Lower lobe of right lung (tissue), 2 donors: ENCODE measurements at places on chromosomes 2 and 18. TPM values are rescaled to one million over a fixed set of nuclear protein-coding genes. Genes with fewer than 3 reads are reported as not detected.
A peak's percentile ranks its signal among the peaks of the same experiment; 100 is the strongest.

DNA sequence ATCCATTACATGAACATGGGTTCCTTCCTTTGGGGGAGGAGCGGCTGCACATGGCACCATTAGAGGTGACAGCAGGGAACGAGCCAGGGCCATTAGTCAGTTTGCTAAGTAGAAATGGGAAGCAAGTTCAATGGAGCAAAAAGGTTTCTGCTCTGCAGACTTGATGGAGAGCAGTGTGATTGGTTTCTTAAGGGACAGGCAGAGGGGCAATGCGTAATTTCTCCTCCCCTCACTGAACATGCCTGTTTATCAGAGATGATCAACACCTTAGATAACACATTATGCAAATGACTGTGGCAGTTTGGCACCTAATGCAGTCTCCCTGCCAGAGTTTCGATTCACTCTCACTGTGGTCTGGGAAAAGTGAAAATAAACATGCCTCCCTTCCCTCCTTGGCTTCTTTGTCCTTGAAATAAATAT, 414.5 kb downstream of the STK39 start:
- no peak for DNase-seq
- H3K4me3 ChIP-seq = no peak overlapping the region
- H3K4me1 ChIP-seq = no peaks in the 10 kb centered on the region
- no peaks in the 10 kb centered on the region for H3K36me3 ChIP-seq
- H3K27ac ChIP-seq = no peak overlapping the region

DNA sequence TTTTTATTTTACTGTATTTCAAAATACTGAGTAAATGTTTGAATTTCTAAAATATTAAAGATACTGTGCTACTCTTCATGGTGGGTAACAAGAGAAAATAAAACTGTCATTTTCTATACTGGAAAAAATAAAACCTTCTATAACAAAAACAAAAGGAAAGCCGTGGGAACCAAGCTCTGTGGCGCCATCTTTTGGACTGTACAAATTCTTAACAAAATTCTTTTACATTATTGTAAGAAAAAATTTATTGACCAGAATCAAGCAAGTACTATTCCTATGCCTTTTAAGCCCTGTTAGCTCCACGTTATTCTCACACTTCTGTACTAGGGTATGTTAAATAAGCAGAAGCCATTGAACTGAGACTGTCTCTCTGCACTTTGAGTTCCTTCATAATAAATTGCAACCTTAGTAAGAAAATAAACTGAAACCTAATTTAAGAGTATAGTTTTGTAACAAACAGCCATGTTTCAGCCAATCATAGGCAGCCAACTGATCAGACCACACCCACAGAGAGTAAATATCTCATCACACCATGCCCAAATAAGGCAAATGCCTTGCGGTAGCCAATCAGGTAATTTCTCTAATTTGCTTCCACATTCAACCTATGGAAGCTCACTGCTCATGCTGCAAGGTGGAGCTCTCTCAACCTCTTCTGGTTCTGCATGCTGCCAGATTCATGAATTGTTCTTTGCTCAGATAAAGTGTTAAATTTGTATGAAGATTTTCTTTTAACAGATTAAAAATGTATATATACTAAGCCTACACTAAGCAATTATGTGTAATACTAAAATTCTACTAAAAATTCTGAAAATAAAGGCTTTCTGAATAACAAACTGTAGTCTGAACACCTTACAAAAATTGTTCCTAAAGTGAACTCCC, 42.2 kb downstream of the HIBCH start:
- H3K4me1 ChIP-seq = no peaks in the 10 kb centered on the region
- no peaks in the 10 kb centered on the region for H3K36me3 ChIP-seq
- DNase-seq = no peak
- no peaks in the 10 kb centered on the region for H3K27me3 ChIP-seq

DNA sequence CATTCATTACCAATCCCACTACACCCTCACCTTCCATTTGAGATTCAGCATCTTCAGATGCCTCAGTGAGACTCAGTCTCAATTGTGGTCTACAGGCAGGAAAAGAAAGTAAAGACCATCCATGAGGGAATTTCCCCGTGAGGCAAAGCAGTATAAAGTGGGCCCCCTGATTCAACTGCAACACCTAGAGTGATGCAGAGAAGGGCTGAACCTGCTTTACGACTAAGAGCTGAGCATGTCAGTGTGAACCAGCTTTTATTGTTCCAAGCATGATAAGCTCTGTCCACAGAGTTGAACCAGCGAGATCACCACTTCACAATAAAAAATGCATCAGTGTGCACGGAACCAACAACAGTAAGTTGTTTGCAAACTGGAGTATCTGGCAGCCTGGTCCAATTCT, 357.6 kb upstream of the ATP5MC3 start:
- no peak for DNase-seq
- no peaks in the 10 kb centered on the region for H3K27me3 ChIP-seq
- H3K4me1 ChIP-seq = no peaks in the 10 kb centered on the region
- H3K4me3 ChIP-seq = no peak overlapping the region
- H3K27ac ChIP-seq = no peak overlapping the region
- no peaks in the 10 kb centered on the region for H3K36me3 ChIP-seq

DNA sequence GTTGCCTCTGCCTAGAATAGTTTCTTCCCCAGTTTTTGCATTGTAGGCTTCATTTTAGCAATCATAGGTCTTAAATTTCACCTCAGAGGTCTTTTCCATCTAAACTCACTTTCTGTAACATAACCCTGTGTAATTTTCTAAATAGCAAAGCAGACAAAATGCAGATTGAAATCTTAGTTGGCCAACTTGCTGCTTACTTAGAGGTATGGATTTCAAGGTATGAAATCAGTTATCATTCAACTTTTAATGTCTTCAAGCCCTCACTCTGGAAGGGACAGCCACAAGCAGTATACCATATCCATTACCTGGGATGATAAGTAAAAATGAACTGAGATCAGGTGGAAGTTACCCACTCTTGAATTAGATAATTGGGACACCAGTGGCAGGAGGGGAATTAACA, 3.9 kb downstream of the CCDC121 start:
- no peak for DNase-seq
- H3K4me3 ChIP-seq = no peak overlapping the region
- no peak overlapping the region for H3K27ac ChIP-seq
- no peaks in the 10 kb centered on the region for H3K27me3 ChIP-seq
- peaks cover 46% of the 10 kb centered on the region for H3K36me3 ChIP-seq

DNA sequence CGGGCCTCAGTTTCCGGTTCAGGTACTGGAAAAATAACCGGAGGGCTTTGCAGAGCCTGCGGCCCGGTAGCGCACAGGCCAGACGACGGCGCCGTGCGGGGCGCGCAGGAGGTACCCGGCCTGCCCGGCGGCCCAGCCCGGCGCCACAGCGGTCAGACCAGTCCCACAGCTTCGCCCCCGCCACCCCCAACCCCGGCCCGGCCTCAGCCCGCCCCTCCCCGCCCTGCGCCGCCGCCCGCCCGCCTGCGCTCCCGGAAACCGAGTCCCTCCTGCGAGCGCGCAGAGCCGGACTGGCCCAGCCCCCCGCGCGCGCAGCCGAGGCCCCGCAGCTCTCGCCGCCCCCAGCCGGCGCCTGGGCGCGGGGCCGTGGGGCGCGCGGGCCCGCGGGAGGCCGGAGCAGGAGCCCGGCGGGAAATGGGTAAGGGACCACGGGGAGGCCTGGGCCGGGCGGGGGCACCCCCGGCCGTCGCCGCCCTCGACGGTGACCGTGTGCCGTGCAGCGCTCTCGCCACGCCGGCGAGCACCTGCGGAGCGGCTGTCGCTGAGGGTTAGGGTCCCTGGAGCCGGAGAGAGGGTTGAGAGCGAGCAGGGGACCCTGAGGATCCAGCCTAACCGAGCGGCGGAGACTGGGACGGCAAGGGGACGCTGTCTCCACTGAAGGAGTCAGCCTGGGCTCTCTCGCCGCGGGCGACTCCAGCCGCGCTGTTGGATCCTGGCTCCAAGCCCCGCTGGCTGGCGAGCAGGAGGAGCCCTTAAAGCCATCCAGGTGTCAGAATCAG, 16.5 kb upstream of the PSD4 start:
- H3K27ac ChIP-seq = peak overlapping the region; percentile 71
- H3K4me1 ChIP-seq = peaks cover 17% of the 10 kb centered on the region
- peak overlapping the region; percentile 65 for H3K4me3 ChIP-seq
- DNase-seq = peak; percentile 81

DNA sequence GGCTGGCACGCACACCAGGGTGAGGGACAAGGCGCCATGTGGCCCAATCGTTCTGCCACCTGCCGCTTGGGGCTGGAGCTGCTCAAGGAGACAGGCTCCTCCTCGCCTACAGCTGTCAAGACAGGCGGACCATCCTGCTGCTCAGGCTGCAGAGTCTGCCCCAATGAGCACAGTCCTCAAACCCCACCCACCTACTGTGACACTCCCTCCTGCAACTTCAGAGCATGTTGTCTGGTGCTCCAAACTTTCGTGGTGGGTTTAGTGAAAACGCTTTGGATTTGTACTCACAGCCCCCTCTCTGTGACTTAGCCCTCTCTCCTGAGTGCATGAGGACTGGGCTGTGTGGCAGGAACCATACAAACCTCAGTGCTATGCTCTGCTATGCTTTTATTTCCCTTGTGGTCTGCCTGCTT, 23.2 kb upstream of the SLC35F6 start:
- no peaks in the 10 kb centered on the region for H3K27me3 ChIP-seq
- no peak overlapping the region for H3K27ac ChIP-seq
- no peak for DNase-seq
- no peaks in the 10 kb centered on the region for H3K36me3 ChIP-seq
- peaks cover 11% of the 10 kb centered on the region for H3K4me1 ChIP-seq

DNA sequence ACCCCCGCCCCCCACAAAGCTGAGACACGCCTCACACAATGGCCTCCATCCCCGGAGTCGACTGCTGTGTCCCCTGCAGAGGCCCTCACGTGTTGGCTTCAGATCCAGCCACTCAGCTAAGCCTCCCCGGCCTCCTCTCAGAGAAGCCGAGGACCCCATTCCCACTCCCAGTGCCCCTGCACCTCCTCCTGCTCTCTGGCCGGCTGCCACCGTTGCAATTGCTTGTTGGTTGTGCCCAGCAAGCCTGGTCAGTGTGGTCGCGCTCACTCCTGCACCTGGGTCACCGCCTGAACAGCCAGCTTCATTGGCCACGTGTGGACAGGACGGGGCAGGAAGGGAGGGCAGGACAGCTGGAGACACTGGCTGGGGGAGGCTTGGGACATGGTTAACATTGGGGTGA, 191.5 kb upstream of the SALL3 start:
- DNase-seq = no peak
- no peak overlapping the region for H3K27ac ChIP-seq
- no peak overlapping the region for H3K4me3 ChIP-seq
- peaks cover 4% of the 10 kb centered on the region for H3K27me3 ChIP-seq
- H3K36me3 ChIP-seq = no peaks in the 10 kb centered on the region

GRCh38 chr2:207767461-207768167, 2.1 kb downstream of the FZD5 start:
- peak; percentile 82 for DNase-seq
- peak overlapping the region; percentile 85 for H3K27ac ChIP-seq
- peaks cover 33% of the 10 kb centered on the region for H3K36me3 ChIP-seq
- peak overlapping the region; percentile 84 for H3K4me3 ChIP-seq

GRCh38 chr2:55108456-55109160, 58.4 kb upstream of the RTN4 start:
- H3K27ac ChIP-seq = no peak overlapping the region
- H3K36me3 ChIP-seq = no peaks in the 10 kb centered on the region
- peaks cover 38% of the 10 kb centered on the region for H3K4me1 ChIP-seq

DNA sequence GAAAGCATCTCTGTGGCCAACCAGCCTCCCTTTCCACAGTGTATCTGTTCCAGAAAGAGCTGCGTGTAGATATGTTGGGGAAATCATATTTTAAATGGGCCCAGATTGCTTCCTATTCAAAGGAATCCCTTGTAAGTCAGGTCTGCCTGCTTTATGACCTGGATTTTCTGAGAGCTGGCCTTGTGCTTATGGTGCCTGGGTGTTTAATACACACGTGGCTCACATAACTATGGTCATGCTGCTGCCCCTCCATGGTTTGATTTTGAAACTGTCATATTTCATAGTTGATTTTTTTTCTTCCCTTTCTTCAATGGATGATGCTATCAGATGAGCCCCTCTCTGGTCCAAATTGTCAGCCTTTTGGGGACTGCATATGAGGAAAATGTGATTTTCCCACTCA, 111.5 kb upstream of the CNGA3 start:
- H3K27ac ChIP-seq = no peak overlapping the region
- no peaks in the 10 kb centered on the region for H3K36me3 ChIP-seq
- no peaks in the 10 kb centered on the region for H3K4me1 ChIP-seq

DNA sequence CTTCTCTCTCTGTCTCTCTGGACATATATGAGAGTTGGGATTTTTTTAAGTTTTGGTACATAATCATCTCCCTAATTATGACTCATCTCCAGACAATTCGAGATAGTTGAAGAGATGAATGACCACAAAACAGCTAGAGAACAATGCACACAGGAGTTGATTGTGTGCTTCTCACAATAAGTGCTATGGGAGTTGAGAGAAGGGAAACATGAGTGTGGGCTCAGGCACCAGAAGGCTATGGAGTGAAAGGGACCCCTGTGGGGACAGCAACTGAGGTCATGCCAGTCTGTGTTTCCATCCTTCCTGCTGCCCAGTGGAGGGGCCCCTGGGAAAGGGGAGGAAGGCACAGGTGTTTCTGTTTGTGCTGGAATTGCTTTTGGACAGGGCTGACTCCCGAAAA, 6.5 kb upstream of the YWHAQ start:
- no peak overlapping the region for H3K27ac ChIP-seq
- H3K36me3 ChIP-seq = no peaks in the 10 kb centered on the region
- H3K27me3 ChIP-seq = no peaks in the 10 kb centered on the region
- no peak for DNase-seq
- H3K4me1 ChIP-seq = peaks cover 23% of the 10 kb centered on the region

DNA sequence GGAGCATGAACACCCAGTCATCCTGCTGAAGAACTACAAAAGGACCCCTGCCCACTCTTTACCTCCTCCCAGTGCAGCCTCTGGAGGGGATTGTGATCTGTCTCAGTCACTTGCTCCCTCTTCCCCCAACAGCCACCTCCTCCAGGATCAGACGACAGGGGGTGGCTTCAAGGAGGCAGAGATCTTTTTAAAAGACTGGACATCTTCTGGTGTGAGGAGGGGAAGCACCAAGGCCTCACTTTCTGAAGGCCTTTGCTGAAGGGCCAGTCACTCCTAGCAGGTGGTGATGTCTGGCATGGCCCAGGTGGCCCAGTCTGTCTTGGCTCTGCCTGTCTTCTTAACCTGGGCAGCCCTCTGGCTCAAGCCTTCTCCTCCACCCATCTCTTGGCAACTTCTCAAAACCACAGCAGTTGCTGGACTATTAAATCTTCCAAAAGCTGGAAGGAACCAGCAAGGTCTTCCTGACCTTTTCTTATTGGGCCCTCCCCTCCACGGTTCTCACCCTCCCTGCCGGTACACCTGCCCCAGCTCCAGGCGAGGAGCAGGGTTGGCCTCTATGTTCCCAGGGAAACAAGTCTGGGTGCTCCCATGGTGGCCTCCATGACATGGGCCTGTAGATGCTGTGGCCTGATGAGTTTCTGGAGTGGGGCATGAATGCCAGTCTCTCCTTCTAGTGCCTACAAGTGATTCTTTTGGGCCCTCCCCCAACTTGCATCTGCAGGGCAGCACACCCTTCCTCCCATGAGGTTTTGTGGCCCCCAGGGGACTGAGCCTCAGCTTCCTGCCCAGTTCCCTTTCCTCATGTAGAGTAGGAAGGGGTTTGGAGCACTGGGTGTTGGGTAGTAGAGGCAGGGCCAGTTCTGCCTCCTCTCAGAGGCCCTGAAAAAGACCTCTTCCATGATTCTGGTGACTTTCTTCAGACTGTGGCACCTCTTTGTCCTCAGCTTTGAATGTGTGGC, 5.0 kb upstream of the ATP6V1B1 start:
- H3K4me1 ChIP-seq = no peaks in the 10 kb centered on the region
- H3K36me3 ChIP-seq = no peaks in the 10 kb centered on the region
- DNase-seq = no peak
- no peak overlapping the region for H3K27ac ChIP-seq
- H3K27me3 ChIP-seq = no peaks in the 10 kb centered on the region

MCFD2 gene
- total RNA-seq = 82.3 TPM

SLC9A2 gene
- 0.35 TPM for total RNA-seq

PAPOLG gene
- 16.1 TPM for total RNA-seq

TTN gene
- total RNA-seq = 40.3 TPM

ONECUT2 gene
- total RNA-seq = 0.03 TPM

MAP3K20 gene
- 40.8 TPM for total RNA-seq

MYOM1 gene
- 5.0 TPM for total RNA-seq

TCF4 gene
- total RNA-seq = 112 TPM

CD8B2 gene
- total RNA-seq = 0.21 TPM
